ENCODE measurements at places on chromosomes 13 and 19.

DNA sequence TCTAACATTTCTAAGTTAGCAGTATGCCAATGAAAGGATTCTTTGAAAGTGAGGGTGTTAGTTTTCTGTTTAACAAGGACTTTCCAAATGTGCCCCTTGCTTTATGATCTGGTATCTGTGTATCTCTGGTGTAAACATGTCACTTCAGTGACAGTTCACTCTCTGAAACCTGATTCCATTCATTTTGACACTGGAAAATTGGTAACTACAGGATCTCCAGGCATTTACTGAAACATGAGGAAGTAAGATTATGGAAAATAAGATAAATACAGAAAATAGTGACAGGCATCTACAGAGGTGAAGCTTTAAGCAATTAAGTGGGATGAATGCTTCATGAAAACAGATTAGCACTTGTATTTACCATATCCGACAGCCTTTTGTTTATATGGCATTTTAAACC lies 101.6 kb upstream of the MYO16 start:
- no peak for DNase-seq

DNA sequence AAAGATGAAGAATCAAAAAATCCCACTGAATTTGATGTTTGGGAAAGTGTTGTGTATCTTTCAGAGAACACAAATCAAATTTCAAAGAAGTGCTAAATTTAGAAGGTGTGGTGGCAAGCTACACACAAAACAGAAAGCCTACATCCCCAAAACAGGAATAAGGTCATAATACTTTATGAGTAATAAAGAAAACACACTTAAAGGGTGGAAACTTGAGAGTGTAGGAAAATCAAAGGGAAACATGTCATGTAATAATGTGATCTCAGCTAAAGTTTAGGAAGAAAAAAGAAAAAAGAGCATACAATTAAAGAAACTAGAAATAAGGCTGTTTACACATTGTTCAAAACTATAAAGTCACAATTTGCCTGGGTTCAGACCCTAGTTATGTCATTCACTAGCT lies 668.7 kb downstream of the PCDH17 start:
- no peak for DNase-seq

GRCh38 chr19:50513746-50514345 lies at the start of gene ASPDH:
ASPDH (minus strand) TSS chr19:50513913; CDS start chr19:50513823, 90 bp downstream.
- DNase-seq: no peak

- DNase-seq: no peak
Observed at GRCh38 chr13:68168448-68168847, 938.3 kb upstream of the PCDH9 start.

DNA sequence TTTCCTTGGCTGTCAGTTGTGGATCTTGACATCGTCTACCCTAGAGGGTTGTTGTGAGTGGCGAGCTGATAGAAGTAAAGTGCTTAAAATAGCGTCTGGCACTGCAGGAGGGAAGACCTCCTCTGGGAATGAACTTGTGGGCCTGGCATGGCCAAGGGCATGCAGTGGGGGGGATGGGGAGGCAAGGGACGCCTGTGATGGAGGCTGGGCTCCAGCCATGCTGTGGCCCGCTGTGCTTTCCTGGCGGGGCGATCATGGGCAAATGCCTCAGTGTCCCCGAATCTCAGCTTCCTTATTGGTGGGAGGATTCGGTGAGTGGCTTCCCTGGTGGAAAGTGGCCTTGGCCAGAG lies 10.7 kb downstream of the CARM1 start:
- DNase-seq: no peak

- no peak for DNase-seq
Observed at GRCh38 chr13:113751491-113751890, 7.5 kb upstream of the TMEM255B start.

DNA sequence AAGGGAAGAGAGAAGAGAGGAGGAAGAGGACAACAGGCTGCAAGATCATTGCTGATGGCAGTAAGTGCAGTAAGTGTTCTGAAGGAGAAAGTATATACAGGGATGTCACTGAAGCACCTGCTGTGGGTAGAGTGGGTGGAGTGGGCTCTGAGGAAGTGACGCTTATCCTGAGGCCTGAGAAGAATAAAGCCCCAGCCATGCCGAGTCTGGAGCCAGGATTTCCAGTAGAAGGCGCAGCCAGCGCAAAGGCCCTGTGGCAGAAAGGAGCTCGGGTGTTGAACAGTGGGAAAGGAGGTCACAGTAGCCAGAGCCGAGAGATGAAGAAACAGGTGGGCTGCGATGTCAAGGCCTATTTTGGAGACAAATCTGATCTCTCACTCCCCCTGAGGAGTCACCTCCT lies 31.8 kb upstream of the ADGRE5 start:
- DNase-seq: no peak

GRCh38 chr19:39307046-39307821 lies 11.0 kb downstream of the IFNL1 start:
- no peak for DNase-seq

DNA sequence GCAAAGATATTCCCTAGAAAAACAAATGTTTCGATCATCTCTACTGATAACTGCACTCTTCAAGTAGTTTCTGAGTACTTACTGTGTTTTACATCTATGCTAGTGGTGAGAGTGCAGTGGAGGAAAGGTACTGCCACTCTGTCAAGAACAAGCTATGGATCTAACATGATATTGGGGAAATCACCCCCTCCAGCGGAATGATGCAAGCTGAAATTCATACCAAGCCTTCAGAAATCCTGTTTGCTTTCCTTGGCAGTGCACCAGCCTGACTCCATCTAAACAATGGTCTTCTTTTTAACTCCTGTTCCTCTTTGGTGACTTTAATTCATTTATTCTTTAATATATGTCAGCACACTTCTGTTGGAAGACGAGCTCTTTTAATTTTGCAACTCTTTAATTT lies 238.0 kb downstream of the PCDH9 start:
- DNase-seq: no peak

DNA sequence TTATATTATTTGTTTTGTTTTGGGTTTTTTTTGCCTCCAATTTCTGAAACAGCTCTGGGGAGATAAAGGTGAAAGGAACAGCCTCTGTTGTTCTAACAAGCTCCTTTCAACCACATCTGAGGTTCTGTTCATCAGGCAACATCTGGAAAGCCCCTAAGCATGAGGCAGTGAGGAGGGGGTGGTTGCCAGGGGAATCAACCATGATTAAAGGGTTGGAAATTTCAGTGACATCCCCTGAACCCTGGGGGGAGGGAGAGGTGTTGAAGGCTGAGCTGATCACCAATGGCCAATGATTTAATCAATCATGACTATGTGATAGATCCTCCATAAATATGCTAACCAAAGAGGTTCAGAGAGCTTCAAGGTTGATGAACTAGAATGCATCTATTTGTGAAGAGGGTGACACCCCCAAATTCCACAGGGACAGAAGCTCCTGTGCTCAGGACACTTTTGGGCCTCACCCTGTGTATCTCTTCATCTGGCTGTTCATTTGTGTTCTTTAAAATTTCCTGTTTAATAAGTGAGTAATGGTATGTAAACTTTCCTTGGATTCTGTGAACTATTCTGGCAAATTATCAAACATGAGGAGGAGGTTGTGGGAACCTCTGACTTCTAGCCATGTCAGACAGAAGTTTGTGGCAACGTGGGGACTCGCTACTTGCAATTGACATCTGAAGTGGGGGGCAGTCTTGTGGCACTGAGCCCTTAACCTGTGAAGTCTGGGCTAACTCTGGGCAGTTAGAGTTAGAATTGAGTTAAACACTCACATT lies 221.3 kb downstream of the NHLRC3 start:
- DNase-seq: no peak

GRCh38 chr19:5957170-5957569 lies 20.8 kb downstream of the RANBP3 start:
- no peak for DNase-seq

DNA sequence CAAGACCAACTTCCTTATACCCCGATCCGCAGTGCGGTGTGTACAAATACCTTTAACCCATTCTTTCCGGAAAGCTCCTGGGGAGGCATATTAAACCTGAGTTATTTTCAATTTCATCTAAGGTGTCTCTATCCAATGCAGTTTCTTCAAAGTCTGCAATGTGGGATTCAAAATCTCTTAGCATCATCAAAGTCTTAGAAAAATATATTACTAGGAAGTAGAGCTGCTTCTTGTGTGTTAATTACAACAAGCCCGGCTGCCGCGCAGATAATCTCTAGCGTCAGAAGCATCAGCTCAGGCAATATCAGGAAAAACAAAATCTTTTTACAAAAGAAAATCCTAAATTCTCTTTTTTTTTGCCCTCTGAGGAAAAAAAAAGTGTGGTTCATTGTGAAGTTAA lies 48.1 kb downstream of the ZNF536 start:
- no peak for DNase-seq

DNA sequence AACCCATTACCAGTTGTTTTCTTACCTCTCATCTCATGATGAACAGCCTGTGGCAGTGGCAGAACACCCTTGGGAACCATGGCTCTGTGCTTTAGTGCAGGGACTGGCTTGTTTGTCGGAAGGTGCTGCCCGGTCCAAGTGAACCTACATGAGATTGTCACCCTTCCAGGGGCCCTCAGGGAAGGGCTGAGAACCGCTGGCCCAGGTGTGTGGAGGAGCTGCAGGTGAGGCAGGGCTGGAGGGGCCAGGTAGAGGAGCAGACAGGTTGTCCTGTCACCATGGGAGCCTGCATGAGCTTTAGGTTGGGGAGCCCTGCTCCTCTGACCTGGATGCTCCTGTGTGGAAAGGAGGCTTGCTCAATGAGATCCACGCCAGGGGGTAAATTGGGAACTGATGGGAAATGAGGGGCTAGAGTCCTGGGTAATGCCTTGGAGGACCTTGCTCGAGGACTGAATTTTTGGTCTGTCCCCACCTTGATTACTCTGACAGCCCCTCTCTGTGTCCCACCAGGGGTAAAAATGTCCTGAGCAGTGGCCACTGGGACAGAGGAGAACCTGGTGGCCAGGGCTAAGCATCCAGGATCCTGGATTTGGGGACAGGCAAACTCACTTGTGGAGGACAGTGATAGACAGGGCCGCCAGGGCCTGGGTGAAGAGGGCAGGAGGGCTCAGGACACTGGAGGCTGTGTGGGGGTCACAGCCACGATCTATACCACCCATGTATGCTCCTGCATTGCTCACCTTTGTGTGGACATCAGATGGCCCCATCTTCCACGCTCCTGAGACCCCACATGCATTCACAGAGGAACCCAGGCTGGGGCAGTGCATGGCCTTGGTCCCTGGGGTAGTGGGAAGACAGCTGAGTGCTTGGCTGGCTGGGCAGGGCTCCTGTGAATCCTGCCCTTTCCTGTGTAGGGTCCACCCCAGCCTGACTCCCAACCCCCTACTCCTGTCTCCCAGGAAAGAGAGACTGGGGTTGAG lies 24.1 kb upstream of the CEACAM1 start:
- DNase-seq: peak; percentile 29

GRCh38 chr13:61276401-61276800 lies 139.2 kb downstream of the PCDH20 start:
- no peak for DNase-seq

Measured in activated CD8-positive, alpha-beta memory T cell treated with anti-CD3 and anti-CD28 coated beads, Interleukin-2, amount 50 U/mL, for 48 hours (primary cell).